Astrocyte of the spinal cord (primary cell): ENCODE measurements at places on chromosomes 1 and 21.

GRCh38 chr1:111988743-111989453, 570 bp downstream of the KCND3 start:
- DNase-seq, result no peak

GRCh38 chr21:27380303-27380702, 413.4 kb upstream of the ADAMTS5 start:
- no peak for DNase-seq

- DNase-seq, result no peak
Observed at GRCh38 chr1:103267893-103268292, 159.6 kb upstream of the COL11A1 start.

DNA sequence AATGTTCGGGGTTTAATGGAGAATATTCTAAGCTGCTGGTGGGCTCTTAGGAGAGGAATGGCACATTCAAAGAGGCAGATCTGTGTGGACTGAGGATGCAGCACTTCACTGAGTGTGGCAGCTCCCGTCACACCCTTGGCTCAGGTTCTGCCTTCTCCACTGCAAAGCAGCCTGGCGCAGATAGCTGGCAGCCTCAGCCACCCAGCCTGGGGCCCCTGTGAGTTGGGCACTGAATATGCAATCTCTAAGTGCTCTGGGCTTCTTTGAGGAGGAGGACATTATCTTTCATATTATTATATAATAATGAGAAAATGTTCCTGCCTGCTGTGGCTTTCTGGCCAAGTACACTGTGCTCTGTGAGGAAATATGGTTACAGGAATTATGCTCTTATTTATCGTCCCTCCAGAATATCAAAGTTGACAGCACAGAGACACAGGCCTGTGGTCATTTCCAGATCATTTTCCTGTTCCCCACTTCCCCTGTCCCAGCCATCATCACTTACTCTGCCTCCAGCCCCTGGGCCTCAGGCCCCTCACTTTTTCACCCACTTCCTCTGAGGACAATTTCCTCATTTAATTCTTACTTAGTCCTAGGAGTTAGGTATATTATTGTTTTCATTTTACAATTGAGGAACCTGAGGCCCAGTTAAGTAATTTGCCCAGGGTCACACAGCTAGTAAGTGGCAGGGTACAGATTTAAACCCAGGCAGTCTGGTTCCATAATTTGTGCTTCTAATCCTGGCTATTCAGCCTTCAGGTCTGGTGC, 53.6 kb downstream of the MAB21L3 start:
- no peak for DNase-seq

DNA sequence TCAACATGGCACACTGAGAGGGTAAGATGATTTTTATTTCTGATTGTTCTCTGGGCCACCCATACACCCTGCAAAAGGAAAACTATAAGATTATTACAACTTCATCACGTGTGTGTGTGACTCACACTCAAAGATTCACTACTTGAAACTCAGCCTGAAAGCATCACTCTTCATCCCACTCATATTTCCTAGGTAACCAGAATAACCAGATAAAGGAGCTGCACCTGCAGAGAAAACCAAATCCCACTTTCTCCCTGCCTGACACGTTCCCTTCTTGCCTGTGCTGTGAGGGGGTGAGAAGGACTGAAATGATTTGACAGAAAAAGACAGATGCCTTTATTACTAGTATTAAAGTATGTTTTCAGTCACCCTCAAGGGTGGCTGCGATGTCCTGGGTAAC, 131.6 kb downstream of the TGFBR3 start:
- peak; percentile 34 for DNase-seq

GRCh38 chr1:118158924-118159323, 26.1 kb downstream of the SPAG17 start:
- DNase-seq, result peak; percentile 71

DNA sequence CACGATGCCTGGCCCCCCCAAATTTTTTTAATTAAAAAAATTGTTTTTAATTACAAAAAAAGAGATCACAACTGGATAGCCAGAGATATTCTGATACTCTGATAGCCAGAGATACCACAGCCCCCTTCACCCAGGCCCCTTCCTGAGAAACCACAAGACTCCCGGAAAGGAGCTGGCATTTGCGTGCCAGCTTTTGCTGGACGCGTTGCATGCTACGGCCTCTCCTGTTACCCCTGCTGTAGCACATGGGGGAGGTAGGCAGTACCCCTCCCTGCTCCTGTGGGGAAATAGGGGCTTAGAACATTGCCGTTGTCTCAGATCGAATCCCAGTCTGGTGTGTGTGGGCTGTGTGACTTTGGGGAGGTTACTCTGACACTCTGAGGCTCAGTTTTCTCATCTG, 22.7 kb downstream of the MFAP2 start:
- DNase-seq, result no peak

GRCh38 chr1:18333220-18333619, 147.5 kb upstream of the KLHDC7A start:
- DNase-seq, result no peak

DNA sequence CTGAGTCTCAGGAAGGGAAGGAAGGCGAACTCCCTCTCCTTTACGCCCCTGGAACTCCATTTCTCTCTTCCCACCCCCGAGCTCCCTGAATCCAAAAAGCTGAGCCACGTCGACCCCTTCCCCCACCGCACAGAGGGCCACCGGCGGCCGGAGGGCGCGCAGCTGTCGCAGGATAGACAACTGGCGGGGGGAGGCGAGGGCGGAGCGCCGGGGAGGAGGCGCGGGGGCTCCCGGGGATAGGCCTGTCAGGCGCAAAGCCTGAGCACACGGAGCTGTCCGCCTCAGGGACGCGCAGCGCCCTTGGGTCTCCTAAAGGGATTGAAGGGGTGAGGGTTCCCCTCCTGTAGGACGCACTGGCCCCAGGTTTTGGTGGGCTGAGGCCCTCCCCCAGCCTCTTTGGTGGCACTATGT, 752 bp upstream of the ACTA1 start:
- no peak for DNase-seq

DNA sequence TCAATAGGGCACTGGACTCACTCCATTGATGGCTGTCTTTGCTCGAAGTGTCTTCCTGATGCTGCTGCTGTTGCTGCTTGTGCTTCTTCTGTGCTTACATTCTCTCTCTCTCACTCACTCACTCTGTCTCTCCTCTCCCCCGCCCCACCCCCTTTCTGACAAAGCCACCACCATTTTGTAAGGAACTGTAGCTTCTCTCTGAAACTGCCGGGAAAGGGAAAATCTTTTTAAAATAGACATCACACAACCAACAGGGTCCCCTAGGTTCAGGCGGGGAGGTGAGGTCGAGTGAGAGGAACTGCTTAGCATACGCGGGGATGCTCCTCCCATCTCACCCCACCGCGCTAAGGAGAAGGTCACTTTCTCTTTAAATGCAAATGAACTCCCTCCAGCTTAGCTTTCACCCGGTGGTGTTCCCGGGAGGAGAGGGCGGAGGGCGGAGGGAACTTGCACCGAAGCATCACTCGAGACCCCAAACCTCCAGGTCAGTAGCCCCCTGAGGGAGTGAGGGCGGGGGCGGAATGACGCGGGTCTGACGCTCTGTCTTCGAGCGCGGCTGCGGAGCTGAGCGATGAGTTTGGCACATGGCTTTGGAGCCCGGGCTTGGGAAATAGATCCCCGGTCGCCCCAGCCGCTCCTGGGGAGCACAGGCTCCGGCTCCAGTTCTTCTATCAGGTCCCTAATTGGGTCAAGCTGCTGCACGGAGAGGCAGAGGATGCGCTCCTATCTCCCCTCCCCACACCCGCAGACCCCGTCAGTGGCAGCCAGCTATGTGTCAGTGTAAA, at the start of gene CCDC28B:
TSS of gene CCDC28B (plus strand) at position 370 of the 785 bp plus-strand sequence. CDS start 1,341 bp downstream, outside the sequence.
- peak; percentile 74 for DNase-seq

DNA sequence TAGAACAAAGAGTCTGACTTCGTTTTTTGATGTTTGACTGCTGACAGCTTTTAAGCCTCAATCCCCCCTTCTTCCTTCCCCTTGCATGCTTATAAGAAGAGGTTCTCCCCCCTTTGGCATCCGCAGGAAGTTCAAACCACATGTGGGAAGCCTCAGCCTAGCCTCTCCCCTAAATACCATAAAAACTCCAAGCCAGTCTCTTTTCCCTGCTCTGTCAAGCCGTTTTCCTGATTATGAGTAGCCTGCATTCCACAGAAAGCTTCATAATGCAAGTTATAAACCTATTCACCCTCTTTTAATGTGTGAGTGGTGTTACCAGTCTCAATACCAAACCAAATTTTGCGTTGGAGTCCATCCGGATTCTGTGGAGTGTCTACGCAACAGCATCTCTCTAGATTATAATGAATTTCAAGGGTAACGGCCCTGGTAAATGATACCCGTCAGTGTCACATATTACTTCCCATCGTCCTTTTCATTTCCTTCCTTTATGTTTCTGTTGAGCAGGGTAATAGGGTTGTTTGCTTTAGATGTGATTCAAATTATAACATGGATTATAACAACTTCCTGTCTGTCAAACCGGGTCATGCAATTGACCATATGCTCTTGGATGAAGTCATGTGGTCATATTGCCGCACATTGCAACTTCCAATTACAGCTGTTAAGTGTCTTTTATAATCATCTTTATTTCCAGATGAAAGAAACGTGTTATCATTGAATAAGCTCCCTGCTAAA, 717.5 kb downstream of the RWDD3 start:
- DNase-seq, result no peak

DNA sequence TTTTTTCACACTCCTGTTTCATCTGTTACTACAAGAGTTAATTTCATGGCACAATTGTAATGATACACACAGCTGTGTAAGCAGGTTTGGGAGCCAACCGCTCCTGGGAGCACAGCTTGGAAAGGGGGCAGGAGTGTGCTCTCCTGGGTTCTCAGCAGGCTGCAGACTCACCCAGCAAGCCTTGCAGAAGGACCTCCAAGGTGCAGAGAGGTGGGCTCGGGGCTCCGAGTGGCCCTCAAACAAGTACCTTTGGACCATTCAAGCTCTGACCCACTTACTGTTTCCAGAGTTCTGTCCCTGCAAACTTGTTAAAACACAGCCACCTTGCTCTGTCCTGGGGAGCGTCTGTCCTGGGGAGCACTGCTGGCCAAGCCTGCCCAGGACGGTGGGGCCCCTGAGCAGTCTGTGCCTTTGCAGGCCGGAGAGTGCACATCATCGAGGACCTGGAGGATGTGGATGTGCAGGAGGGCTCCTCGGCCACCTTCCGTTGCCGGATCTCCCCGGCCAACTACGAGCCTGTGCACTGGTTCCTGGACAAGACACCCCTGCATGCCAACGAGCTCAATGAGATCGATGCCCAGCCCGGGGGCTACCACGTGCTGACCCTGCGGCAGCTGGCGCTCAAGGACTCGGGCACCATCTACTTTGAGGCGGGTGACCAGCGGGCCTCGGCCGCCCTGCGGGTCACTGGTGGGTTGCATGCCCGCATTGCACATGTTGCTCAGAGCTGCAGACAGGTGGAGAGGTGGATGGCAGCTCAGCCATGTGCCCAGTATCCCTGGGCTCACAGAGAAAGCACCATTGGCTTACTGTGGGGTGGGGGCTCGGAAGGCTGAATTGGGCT, 78.0 kb downstream of the OBSCN start:
- DNase-seq, result no peak

DNA sequence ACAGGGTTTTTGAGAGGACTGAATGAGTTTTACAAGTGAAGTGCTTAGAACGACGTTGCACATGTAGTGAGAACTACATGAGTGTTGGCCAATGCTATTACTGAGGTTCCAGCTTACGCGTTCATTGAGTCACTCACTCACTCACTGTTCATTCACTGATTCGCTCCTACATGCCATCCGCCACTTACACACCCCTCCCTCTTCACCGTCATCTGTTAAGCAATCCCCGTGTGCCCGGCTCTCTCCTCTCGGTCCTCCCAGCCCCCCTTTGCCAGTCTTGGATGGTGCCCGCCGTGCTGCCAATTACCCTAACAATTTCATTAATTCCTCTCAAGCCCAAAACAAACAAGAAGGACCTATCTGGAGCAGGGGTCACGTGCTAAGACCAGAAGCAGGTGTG, 27.3 kb upstream of the EPHA2 start:
- DNase-seq, result peak; percentile 80

- DNase-seq, result no peak
Observed at GRCh38 chr1:25817840-25818501, 1.8 kb upstream of the MTFR1L start.

DNA sequence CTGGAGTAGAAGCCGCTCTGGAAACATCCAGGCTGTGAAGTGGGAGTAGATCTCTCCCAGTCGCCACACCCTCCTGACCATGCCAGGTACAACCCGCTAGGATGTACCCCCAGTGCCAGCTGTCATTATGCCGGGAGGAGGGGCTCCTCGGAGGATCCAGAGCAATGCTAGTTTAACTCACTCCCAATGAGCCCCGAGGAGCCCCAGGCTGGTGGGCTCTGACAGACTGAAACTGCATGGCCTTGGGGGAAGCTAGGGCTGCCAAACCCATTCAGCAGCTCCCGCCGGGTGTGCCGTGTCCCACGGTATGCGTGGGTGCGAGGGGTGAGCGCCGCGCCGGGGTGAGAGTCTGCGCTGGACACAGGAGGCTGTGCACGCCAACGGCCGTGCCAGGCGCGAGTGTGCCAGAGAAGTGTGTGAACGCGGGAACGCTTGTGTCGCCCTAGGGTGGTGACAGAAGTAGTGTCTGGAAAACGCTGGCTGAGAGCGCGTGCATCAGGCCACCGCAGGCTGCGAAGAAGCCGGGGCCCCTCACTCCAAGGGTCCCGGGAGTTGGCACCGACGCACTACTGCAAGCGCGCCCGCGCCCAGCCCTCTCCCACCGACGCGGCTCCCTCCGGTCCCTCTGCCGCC, 177.1 kb upstream of the EDN2 start:
- no peak for DNase-seq

DNA sequence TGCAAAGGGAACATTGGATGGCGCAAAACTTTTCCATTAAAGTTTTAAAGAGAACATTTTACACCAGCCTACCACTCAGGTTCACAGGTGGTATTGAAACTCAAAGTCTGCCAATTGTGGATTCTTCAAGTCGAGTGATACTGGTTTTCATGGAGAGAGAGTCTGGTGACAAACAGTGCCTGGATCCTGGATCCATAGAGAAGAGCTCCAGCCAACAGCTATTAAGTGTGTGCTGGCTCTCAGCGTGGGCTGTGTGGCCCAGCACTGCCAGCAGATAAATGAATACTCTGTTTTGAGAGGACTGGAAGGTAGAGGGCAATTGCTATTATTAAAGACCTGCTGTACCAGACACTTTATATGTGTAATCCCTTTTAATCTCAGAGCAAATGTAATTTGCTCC, 118.9 kb upstream of the SYT6 start:
- no peak for DNase-seq

DNA sequence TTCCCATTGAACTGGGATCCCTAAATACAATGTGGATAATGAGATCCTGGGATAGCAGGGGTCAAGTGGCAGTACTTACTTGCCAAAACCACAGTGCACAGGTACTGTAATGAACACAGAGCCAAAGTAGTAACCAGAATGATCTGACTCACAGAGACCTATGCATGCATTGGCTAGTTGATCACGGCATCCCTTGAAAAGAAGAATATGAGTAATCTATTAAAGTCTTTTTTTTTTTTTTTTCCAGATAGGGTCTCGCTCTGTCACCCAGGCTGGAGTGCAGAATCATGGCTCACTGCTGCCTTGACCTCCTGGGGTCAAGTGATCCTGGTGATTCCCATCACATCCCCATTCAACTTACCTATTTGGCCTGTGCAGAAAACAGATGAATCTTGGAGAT, 29.4 kb upstream of the EIF4G3 start:
- DNase-seq, result no peak

GRCh38 chr21:46208761-46209721, 19.5 kb downstream of the LSS start:
- no peak for DNase-seq

GRCh38 chr1:39294531-39294930, 90.0 kb downstream of the MACF1 start:
- DNase-seq, result no peak
